ENCODE measurements at places on chromosomes 3 and 15.

- peak; percentile 94 for ATAC-seq
These were observed 537.7 kb upstream of the MDFIC2 start for GRCh38 chr3:70849911-70850699.

DNA sequence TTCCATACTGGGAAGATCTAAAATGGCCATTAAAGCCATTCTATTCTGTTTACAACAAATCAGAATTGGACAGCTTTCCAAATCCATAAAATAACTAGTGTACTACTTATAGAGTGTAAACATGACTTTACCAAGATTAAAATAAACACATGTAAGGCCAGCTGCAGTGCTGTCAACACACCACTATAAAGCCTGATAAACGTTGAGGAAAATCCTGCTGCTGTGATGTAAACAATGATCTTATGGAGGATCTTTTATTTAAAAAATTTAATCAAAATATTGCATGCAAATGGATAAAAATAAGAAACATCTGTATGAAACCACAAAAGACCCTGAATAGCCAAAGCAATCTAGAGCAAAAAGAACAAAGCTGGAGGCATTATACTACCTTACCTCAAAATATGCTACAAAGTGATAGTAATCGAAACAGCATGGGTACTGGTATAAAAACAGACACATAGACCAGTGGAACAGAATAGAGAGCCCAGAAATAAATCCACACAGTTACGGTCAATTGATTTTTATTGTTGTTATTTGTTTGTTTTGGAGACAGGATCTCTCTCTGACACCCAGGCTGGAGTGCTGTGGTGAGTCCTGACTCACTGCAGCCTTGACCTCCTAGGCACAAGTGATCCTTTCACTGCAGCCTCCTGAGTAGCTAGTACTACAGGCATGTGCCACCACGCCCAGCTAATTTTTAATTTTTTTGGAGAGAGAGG is 428.8 kb upstream of the C2CD4B start:
- no peak for ATAC-seq

- ATAC-seq: no peak
These were observed 138.5 kb downstream of the CHSY1 start for GRCh38 chr15:101113114-101114005.

DNA sequence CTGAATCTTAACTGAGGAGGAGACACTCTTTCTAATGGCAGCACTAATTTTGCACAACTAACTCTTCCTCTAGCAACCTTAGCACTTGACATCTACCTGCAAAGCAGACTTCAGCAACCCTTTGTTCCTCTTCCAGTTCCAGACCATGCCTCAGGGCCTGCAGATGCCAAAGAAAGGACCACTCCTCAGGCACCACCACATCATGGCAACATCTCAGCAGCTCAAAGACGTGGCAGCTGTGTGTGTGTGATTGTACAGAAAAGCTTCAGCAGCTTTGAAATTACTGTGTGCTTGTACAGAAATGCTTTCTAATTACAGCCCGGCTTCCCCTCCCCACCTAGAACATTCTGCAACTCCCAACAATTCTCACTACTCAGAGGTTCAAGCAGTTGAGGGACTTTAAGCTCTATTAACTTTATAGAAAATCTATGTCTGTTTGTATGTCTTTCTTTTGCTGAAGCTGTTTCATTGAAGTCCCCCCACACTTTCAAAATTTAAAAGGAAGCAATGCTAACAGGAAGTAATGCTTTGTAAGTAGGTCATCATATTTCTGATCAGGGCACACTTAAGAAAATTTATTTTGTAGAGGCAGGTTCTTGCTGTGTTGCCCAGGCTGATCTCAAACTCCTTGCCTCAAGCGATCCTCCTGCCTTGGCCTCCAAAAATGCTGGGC is 115.2 kb downstream of the CD47 start:
- no peak for ATAC-seq

GRCh38 chr15:100248236-100248635 is 93.5 kb downstream of the ADAMTS17 start:
- ATAC-seq: no peak

DNA sequence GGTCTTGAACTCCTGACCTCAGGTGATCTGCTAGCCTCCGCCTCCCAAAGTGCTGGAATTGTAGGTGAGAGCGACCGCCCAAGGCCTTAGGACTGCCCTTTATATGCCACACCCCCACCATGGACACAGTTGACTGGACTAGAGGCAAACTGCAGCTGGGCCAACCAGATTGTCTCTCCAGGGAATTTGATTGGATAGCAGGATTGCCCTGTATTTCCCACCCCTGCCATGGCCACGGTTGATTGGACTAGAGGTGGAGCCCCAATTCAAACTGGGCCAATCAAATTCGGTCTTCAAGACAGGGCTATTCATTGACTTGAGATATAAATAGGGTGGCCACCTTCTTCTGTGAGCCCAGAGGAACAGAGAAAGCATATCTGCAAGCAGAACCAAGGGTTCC is 6.9 kb upstream of the CLPX start:
- no peak for ATAC-seq

Measured in gastroesophageal sphincter (tissue), 4 donors.